ENCODE measurements at places on chromosomes 12 and 14.

- DNase-seq, result no peak
Observed at GRCh38 chr12:79155683-79156082, 291.1 kb downstream of the SYT1 start.

GRCh38 chr12:109641422-109641821, 67.8 kb downstream of the MVK start:
- DNase-seq, result no peak

GRCh38 chr14:70563869-70564268, 29.1 kb upstream of the ADAM20 start:
- DNase-seq, result no peak

DNA sequence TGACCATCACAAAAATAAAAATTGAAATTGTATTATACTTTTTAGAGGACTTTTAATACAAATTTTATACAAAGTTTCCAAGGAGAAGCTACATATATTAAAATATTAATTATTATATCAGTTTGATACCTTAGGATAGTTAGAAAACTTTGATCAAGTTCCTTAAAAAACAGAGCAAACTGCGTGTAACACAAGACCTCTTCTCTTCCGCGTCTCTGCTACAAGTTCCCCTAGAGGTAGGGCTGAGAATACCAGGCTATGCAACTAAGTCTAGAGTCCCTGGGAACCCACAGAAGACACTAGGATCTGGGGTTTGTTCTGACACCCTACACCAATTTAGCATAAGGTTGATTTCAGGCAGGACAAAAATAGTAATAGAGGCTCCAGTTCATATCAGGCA, 319.0 kb downstream of the FOXG1 start:
- no peak for DNase-seq

DNA sequence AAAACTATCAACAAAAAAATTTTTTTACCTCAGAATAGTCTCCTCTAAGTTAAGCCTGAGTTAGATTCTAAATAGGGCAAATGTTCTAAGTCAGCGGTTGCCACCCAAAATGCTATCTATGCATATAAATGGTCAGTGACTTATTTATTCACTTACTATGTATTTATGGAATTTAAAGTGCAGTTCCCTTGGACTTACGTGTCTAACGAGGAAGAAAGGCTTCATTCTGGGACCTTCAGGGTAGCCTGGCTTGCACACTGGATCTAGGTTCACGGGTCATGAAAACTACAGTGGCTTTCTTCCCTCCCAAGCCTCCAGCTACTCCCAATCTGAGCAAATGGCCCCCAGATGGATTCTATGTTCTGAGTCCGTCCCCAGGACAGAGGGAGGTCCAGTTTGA, 77.1 kb downstream of the ARF6 start:
- no peak for DNase-seq

All from activated T-helper 1 cell treated with anti-CD3 and anti-CD28 coated beads, Interleukin-12 subunit alpha, Interleukin-12 subunit beta, Interleukin-2, Interleukin-4 antibody, amounts not matched to agents 30 ng/mL and 10 ng/mL and 1 ng/mL, durations not matched to agents 14 hours and 24 hours and 36 hours (primary cell).